HFFc6 (cell line): ENCODE measurements at places on chromosomes 1 and 21. TPM values are rescaled to one million over a fixed set of nuclear protein-coding genes. Genes with fewer than 3 reads are reported as not detected.

Gene PADI1
- total RNA-seq: 1.1 to 1.2 TPM in 2 of 3 replicates, not detected in the other

Gene ZNF670
- 1.1 to 1.5 TPM (median 1.5 TPM) in 3 replicates for total RNA-seq

- no peak for DNase-seq
Observed at GRCh38 chr1:116507631-116508030, 63.2 kb downstream of the CD58 start.

- peak; percentile 19 for DNase-seq
Observed at GRCh38 chr1:28973596-28974421, 59.4 kb downstream of the EPB41 start.

Gene CYYR1
- not detected in 2 replicates for total RNA-seq

DNA sequence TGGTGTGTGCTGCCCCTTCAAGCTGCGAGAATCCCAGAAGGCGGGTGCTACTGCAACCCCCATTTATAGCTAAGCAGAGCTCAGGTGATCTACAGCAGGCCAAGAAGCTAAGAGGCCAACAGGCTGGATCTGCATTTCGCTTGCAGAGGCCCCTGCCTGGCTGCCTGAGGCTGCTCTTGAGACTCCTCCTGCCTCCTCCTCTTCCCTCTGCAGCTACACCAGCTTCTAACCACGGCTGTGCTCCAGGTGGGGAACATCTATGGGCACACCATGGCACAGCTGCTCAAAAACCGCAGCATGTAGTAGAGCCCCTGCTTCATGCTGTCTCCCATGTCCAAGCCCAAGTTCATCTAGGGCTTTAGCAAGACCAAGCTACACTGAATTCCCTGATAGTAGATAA is 72.9 kb upstream of the ZNF678 start:
- DNase-seq: no peak

Gene NKAIN1
- total RNA-seq: not detected in 3 replicates
